ENCODE measurements at places on chromosomes 2 and 18. TPM values are rescaled to one million over a fixed set of nuclear protein-coding genes. Genes with fewer than 3 reads are reported as not detected.

PROKR1 gene
- total RNA-seq = not detected

DNA sequence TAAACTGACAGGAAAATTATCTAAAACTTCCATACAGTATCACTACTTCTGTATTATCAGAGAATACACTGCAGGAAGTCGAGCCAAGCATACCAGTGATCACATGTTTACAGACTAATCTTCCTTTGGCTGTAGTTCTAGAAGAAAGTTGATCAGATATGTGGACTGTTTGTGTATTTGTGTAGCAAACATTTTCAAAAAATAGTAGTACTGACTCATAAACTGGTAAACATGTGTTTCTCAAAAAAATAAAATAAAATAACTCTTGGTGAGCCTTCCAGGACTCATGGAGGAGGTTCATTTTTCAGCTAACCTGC lies 148.9 kb upstream of the SLC39A10 start:
- DNase-seq = no peak

- DNase-seq = no peak
Measured at GRCh38 chr2:162524192-162524591, 180.3 kb downstream of the GCA start.

DNA sequence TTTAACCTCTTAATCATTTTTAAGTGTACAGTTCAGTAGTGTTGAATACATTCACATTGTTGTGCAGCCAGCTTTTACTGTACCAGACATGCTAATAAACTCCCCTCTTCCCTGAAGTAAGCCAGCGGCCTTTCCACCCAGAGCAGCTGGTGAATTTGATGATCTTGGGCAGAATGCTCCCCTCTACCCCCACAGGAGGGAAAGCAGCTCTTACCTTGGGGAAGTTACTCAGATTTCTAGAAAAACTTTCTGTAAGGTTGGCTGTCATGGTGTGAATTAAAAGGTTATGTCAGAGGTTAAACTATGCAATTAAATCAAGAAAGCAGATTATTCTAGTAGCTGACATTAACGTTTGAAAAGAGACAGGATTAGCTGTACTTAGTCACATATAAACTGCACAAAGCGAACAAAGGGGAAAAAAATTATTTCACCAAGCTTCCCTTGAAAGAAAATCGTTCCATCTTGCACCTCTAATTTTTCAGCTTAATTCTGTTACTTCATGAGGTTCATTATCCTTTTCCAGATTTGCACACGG lies 398.5 kb upstream of the NRP2 start:
- no peak for DNase-seq

DNA sequence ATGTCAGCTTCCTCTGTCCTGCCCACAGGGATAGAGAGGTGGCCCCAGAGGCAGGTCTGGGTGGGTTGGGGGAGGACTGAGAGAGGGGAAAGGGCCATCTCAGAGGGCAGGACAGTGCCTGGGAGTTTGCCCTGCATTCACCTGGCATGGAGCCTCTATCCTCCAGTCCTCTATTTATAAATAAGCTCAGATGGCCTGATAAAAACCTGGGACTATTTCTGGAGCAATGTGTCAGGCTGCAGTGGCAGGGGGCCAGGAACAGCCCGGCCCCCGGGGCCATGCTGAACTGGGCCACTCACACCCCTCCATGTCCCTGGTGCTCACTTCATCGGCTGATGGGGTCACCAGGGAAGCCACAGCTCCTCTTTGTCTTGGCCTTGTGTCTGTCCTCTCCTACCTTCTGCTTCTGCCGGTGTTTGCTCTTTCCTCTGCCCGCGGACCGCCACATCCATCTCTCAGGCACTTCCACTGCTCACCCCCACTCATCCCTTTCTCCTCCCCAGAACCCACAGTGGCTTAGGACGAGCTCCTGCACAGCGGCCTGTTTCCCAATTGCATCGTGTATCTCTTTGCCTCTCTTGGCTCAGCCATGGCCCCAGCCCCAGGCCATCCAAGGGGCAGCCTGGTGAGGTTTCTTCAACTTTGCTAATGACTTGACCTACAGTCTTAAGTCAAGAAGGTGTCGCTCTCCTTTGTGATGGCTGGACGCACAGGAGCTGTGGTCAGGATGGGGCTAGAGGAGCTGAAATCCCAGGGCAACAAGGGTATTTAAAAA lies 38.8 kb downstream of the SCTR start:
- peak; percentile 75 for DNase-seq

GRCh38 chr2:223142118-223142517 lies 90.1 kb downstream of the KCNE4 start:
- no peak for DNase-seq
